Stimulated activated CD8-positive, alpha-beta memory T cell treated with anti-CD3 and anti-CD28 coated beads, Interleukin-4, amount 100 ng/mL, for 24 hours (primary cell): ENCODE measurements at places on chromosomes 16 and 17.

DNA sequence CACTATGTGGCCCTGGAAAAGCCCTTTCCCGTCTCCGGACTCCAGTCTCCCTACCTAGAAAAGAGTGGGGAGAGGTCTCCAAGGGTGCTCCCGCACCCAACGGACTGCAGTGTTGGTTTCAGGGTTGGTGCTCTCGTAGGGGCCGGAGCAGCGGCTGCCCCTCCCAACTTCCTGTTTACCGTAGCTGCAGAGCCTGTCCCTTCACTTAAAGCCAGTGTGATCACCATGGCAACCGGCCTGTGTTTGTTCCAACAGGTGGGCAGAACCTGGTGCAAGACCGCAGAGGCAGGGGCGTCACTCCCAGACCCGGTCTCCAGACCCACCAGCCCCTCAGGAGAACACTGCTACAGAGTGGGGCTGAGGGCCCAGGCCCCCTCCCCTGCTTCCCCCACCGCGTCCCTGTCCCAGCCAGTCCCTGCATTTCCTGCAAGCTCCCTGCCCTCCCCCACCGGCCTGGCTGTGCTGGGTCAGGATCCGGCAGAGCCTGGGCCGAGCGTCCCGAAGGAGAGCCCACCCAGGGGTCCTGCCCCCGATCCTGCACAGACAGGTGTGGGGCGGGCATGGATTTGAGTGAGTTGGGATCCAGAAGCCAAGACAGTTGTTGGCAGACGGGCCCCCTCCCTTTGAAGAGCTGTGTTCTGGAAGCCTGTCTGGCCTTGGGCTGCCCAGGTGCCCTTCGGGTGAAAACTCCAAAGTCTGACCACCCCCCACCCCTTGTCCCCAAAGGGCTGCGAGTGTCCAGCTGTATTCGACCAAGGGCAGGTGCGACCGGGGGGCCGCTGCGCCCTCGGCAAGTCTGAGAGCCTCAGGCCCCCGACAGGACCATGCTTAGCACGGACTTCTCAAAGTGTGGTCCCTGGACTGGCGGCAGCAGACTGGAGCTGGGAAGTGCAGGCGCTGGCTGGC is 1.5 kb upstream of the BAIAP3 start:
- DNase-seq, result no peak

DNA sequence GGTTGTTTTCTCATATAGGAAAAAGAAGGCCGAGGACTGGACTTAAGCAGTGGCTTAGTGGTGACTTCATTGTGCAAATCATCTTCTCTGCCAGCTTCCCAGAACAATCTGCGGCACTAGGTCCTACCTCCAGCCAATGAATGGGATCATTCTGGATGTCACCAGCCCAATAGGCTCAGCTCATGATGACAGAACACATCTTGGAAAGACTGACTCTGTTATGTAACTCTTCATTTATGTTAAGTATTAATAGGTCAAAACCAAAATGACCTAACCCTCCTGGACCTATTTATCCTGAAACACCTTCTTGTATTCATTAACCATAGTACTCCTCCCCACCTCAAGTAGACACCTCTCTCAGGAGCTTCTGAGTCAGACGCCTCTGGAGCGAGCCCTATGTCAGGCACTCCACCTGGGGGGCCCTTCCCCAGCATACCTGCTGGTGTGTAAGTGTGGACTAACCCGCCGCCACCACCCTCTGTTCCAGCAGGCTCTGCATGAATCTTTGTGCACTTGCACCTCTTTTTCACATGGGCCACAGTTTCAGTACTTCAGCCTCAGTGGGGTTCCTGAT is 7.2 kb downstream of the ARL2BP start:
- DNase-seq, result no peak

GRCh38 chr16:66057057-66057456 is 309.4 kb upstream of the CDH5 start:
- no peak for DNase-seq

- DNase-seq, result no peak
Measured at GRCh38 chr16:50377001-50377400, 8.2 kb upstream of the BRD7 start.

DNA sequence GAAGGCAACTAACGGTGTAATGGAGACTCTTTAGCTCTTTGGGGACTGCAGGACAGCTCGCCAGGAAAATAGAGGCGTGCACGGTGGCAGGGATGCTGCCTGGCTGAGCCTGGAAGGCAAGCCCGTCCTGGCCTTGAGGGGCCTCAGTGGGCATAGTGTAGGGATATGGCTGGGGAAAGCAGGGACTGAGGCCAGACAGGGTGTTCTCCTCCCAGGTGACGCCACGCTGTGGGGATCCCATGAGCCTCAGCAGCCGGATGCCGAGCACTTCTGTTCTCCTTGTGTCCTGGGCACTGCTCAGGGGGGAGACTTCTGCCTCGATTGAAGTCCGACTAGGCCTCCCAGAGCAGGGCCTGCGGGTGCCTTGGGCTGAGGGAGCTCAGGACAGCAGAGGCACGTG is 89.2 kb downstream of the NPIPB11 start:
- DNase-seq, result no peak

GRCh38 chr16:82008957-82009592 is 2.2 kb downstream of the SDR42E1 start:
- DNase-seq, result no peak

- DNase-seq, result no peak
Measured at GRCh38 chr17:62600805-62601204, 26.7 kb upstream of the MRC2 start.

DNA sequence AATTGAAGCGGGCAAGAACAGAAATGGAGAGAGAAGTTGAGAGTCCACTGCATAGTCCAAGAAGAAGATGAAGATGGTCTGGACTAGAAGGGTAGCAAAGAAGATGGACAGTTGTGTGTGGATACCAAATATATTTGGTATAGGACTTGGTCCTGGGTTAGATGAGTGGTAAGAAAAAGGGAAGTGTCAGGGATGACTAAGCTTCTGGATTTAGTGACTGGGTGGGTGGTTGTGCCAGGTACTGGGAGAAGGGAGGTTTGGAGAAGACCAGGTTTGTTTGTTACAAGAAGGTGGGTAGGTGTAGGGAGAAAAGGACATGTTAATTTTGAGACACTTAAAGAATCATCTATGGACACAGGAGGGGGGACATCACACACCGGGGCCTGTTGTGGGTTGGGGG is 5.4 kb downstream of the VMP1 start:
- no peak for DNase-seq

GRCh38 chr17:3835410-3836229 is 10.4 kb downstream of the NCBP3 start:
- no peak for DNase-seq

- DNase-seq, result no peak
Measured at GRCh38 chr17:74541176-74542111, 4.5 kb downstream of the CD300C start.

- no peak for DNase-seq
Measured at GRCh38 chr16:30623536-30624283, 13.5 kb upstream of the ZNF689 start.

- peak; percentile 74 for DNase-seq
Measured at GRCh38 chr16:85898521-85899442, at the start of gene IRF8. TSS of gene IRF8 (plus strand) at chr16:85899162. CDS start at chr16:85903016, 3,854 bp downstream.

DNA sequence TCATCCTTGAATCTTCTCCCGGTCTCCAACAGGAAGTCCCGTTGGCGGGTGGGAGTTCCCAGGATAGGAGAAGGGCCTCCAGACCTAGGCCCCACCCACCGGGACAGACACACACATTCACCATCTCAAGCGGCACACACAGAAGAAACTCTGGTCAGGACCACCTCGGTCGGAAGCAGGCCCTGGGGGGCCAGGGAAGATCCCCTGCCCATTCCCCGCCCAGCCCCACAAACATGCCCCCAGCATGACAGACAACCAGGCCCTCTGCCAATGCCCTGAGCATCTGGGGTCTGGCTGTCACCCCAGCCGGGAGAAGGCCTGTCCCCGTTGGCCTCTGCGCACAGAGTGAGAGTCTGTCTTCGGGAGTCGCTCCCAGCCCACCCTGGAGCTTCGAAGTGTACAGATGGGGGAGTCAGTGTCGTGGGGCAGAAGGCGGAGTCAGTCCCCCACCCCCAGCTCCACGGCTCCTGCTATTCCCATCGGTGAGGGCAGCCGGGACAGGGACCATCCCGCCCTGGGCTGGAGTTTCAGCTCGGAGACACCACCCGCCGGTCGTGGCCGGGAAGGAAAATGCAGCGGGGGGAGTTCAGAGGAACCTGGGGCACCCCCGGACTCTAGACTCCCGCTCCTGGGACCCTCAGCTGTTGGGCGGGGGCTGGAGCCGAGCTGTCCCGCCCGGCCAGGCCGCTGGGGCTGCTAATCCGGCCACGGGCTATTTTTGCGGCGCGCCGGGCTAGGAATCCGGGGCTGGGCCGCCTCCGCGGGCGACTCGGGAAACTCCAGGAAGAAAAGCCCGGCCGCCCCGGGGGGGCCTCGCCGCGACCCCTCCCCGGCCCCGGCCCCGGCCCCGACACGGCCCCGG is 660 bp downstream of the RHBDF1 start:
- DNase-seq, result no peak

DNA sequence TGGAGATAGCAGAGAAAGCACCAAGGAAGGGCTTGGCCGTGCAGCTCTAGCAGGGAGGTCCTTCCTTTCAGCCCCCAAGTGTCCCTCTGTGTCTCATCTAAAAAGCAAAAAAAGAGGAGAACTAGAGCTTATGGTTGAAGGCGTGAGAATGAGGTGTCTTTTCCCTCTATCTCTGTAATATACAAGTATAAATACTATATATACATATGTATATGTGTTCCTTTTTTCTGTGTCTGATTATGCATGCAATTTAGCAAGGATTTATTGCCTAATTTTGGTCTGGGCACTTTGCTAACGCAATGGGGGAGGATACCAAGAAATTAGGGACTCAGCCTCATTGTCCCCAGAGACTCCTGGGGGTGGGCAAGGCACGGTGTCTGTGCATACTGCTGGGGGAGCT is 90.2 kb upstream of the CCL2 start:
- DNase-seq, result no peak

DNA sequence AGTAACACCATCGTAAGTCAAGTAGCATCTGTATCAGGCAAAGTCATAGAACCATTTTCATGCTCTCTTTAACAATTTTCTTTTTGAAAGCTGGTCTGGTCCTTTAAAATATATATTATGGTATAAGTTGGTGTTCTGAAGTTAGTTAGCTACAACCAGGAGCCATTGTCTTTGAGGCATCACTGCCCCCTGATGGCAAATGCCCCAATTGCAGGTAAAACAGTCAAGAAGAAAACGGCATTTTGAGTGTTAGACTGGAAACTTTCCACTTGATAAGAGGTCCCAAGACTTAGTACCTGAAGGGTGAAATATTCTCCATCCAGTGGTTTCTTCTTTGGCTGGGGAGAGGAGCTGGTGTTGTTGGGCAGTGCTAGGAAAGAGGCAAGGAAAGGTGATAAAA is 14.1 kb downstream of the TP53 start:
- no peak for DNase-seq

DNA sequence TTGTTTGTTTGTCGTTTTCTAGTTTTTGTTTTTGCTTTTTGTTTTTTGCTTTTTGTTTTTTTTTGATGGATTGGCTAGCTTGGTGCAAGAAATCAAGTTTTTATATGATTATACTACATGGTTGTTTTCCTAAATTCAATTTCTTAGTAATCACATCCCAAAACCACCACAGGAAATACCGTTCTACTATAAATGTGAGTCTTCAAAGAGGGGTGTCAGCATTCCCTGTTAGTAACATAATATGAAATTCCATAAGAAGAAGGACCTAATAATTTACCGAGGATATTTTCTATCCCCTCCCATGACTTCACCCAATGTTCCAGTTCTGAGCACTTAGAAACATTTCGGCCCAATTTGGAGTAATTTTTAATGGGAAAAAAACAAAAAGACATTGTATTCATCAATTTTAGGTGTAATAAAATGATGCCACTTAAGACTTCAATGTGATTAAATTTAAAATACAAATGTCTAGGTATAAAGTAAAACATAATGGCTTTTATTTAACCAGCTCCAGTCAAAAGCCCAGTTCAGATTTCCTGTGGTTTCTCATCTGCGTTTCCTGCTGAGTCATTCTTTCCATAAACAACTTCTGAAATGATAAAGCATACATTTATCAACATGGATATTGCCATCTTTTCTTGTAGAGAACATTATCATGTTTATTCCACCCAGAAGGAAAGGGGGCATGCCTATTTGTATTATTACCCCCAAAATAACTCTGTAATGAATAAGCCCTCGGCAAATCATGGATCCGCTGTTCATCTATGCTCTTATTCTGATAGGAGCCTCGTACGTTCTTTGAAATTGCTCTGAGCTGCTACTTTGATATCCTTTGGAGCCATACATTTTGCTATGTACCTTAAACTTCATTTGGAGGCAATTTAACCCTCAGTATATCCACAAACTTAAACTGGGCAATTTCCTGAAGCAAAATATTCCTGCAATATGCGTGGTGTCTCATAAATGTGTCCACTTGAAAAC is 28.1 kb downstream of the HSBP1 start:
- no peak for DNase-seq

DNA sequence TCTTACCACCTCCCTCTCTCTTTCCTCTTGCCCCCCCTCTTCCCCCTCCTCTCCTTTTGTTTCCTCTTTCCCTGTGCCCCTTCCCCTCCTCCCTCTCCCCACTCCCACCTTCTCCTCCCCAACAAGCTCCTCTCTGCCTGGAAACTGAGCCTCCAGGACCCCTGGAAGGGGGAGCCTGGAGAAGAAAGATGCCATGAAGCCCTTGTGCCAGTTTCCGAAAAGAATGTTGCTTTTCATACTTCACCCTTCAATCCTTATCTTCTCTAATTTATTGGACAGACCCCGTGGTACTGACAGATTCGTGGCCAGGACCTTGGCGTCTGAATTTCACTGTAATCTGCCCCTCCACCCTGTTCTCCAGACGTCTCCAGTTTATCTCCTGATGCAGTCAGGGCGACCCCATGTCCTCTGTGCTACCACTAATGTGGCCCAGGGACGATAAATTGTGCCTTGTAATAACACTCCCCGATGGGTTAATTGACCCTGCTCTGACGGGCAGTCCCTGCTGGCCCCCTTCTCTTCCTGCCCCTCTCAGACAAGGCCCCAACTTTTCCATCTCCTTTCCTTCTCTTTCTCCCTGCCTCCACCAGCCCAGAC is 138.4 kb upstream of the GSE1 start:
- DNase-seq, result no peak

DNA sequence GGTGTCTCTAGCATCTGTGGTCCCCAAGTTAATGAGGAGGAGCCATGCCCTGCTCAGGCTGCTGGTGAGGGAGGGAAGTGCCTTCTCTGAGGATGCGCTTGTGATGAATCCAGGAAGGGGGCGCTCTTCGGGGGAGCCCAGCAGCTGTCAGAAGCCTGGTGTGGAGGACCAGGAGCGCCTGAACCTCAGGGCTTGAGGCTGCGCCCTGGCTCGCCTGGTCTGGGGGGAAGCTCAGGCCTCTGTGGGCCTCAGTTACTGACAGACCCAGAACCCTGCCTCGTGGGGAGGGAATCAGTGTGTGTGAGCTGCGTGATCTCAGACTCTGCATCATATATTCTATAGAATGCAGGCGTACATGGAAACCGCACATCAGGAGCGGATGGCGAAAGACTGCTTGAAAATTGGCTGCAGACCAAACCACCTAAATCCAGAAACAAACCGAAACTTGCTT is 126.1 kb downstream of the SEC14L1 start:
- DNase-seq, result no peak

- no peak for DNase-seq
Measured at GRCh38 chr16:84434800-84435199, 66.5 kb downstream of the ATP2C2 start.
